NCI-H524 (cell line): ENCODE measurements at places on chromosomes 11 and 22.
A peak's percentile ranks its signal among the peaks of the same experiment; 100 is the strongest.

DNA sequence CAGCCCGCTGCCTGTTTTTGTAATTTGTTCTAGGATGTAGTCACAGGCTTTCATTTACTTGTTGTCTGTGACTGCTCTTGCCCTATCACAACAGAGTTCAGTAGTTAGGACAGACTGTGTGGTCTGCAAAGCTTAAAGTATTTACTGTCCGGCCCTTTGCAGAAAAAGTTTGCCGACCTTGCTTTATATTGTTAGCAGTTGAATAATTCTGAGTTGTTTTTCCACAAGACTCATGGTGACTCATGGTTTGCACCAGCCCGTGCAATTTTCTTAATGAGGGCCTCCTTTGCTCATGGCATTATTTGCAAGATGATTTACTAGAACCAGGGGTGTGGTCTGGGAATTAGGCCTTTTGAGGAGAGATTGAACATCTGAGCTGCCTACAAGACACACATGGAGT lies 110.6 kb downstream of the SCN3B start:
- DNase-seq: no peak

DNA sequence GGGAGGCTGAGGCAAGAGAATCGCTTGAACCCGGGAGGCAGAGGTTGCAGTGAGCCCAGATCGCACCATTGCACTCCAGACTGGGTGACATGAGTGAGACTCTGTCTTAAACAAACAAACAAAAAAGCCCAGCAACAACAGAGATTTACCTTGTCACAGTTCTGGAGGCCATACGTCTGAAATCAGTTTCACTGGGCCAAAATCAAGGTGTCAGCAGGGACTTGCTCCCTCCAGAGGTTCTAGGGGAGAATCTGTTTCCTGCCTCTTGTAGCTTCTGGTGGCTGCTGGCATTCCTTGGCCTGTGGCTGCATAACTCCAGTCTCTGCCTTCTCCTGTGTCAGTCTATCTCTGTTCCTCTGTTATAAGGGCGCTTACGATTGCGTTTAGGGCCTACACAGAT lies 1.5 kb downstream of the DDX10 start:
- DNase-seq: no peak

GRCh38 chr22:40153192-40153591 lies 24.5 kb upstream of the TNRC6B start:
- no peak for DNase-seq

GRCh38 chr11:7520981-7521487 lies 7.2 kb downstream of the PPFIBP2 start:
- no peak for DNase-seq

GRCh38 chr22:17493419-17493981 lies 69.8 kb upstream of the SLC25A18 start:
- DNase-seq: no peak

GRCh38 chr11:133928628-133929059 lies 28.1 kb downstream of the IGSF9B start:
- DNase-seq: peak; percentile 9

GRCh38 chr11:84962018-84962417 lies 665.1 kb downstream of the DLG2 start:
- no peak for DNase-seq

DNA sequence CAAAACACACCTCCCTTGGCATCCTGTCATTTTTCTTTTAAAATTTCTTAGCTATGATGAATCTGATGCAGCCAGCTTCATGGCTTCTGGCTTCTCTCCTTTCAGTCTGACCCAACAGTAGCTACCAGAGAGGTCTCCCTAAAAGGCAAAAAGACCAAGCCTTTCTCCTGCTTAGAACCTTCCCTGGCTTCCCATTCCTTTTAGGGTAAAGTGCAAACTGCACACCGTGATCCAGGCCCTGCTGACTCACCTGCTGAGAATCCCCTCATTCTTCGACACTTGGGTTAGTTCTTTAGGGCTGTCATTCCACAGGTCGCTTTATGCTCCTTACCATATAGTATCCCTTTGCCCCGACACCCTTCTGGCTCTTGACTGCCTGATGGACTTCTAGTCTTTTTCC lies 362.4 kb downstream of the MIAT start:
- DNase-seq: no peak

- no peak for DNase-seq
These were observed 7.6 kb downstream of the DLG2 start for GRCh38 chr11:85619499-85619898.

DNA sequence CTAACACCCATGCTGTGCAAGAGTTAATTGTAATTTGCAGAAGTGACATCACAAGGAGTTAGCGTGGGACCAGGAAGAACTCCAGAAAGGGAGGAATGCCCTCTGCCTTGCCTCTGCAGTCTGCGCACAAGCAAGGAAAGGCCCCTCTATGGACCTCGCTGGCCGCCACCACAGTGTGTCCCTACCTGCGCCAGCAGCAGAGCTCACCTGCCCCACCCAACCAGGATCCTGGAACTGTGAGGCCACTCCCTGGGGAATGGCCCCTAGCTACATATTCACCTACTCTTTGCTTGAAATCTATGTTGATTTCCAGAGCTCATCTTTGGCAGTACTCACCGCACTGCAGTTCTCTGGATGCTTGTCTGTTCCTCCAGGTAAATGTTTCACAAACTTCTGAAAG lies 72.0 kb upstream of the MTNR1B start:
- no peak for DNase-seq

DNA sequence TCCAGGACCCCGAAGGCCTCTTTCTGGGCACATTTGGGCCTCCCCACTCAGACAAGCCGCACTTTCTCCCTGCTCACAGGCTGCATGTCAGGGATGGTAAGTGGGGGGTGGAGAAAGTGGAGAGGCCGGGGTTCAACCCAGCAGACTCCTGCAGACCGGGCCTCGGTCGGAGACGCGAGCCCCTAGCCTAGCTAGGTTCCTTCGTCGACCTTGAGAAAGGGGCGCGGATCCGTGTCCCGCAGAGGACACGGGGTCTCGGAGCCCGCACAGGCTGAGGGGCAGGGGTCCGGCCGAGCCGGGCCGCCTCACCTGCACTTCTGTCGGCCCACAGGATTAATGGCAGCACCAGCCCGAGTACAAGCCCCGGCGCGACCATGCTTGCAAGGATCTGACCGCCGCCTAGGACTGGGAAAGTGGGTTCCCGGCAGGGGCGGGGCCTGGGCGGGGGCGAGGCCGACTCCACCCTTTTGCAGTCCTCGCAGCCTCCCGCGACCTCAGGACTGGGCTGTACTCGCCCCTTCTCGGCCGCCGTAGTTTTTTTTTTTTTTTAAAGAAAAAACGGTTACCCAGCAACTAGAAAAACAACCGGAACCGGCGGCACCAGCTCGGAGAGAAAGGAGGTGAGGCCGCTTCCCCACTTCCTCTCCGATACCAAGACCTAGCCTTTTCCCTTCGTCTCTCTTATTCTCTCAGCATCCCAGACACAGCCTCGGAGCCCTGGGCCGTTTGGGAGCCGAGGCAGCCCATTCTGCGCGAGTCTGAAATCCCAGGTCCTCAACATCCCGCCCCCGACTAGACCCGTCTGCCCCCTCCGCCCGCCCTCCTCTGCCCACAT lies at the start of the genes SIAE and SPA17:
TSS of gene SIAE (minus strand) at position 407 of the 835 bp plus-strand sequence. CDS start at position 376, 31 bp downstream.
TSS of gene SPA17 (plus strand) at position 572 of the 835 bp plus-strand sequence. CDS start 1,361 bp downstream, outside the sequence.
- DNase-seq: peak; percentile 85

DNA sequence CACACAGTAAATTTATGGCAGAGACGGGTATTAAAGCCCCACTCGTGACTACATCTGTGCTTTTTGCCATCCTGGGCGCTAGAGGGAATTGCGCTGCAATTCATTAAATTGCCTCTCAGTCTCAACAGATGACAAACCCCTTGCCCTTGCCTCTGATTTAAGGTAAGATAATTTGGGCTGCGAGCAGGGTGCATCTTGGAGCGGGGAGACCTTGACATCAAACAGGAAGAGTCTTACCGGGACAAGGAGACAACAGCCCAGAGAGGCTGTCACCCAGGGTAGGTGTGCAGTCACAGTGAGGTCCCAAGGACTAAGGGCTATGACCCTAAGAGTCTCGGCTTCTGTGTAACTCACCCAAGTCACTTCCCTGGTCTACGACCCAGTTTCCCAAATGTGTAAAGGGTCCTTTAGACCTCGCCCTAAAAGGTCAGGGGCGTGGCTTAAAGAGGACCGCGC lies 449 bp upstream of the TOM1 start:
- DNase-seq: peak; percentile 70

DNA sequence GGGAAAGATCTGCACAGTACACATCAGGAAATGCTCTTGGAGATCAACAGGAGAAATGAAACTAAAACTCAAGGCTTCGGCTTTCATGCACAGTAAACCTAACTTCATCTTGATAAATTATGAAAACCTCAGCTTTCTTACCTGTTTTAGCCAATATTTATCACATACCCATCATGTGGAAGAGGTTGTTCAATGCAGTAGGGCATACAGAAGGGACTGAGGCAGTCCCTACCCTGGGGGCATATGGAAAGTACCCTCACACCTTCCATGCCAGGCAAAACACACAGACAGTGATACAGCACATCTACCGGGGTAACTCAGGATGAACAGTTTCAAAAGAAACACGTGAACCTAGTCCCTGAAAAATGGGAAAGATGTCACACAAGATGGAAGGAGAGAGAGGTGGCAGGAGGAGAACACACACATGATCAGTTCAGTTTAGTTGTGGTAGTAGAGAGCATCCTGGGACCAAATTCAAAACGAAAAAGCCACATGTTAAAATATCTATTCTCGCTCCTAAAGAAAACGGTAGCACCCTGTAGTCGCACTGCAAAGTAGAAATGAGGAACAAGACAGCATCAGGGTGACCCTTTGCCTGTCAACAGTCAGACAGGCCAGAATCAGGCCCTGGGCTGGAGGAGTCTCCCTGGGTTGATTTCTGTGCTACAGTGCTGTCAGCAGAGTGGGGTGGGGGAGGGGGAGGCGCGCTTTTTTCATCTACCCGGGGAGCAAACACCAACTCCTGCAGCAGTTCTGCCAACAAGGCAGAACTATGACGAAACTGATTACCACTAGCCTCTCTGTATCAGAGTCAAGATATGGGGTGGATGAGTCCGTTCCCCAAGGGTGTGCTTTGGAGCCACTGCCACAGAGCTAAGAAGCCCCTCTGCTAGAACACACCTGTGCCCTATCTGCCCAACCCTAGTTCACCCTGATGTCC lies 1.3 kb downstream of the HIRA start:
- no peak for DNase-seq

DNA sequence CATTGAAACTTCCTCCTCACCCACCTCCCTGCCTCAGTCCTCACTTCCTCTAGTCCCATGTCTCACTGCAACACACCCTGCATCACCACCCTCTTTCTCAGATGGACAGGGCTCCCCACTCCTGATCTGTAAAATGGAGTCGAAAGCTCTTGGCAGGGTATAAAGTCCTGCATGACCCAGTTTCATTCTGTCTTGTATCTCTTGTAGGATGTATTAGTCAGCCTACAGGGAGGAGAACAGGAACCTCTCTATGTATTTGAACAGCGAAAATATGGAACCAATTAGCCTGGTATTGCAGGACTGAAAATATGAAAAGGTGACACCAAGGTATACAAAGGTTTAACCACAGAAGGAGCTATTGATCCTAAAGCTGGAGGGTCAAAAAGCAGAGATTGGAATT lies 156.9 kb upstream of the SNX19 start:
- DNase-seq: no peak

- no peak for DNase-seq
These were observed 13.0 kb downstream of the SMTN start for GRCh38 chr22:31094021-31094551.

DNA sequence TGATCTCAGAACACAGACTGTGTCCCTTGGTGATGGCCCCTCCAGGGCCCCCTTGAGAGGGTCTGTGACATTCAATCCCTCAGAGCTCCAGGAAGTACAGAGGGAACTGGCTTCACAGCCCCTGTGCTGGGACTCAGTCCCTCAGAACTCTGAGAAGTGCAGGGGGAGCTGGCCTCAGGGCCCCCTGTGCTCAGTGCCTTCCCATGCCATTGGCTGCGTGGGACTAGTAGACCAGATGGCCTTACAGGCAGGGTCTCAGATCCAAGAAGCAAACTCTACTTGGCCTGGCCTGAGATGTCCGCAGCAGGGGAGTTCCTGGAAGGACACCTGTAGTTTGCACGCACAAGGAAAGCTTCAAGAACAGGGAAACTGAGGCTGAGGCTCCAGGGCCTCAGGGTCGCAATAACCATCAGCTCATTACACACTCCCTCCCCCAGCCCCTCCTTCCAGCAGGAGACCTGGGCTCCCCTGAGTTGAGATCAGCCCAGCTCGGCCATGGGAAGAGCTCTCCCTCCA lies 138.4 kb downstream of the BRD1 start:
- DNase-seq: no peak

GRCh38 chr11:123393312-123393927 lies 36.6 kb upstream of the GRAMD1B start:
- DNase-seq: no peak

DNA sequence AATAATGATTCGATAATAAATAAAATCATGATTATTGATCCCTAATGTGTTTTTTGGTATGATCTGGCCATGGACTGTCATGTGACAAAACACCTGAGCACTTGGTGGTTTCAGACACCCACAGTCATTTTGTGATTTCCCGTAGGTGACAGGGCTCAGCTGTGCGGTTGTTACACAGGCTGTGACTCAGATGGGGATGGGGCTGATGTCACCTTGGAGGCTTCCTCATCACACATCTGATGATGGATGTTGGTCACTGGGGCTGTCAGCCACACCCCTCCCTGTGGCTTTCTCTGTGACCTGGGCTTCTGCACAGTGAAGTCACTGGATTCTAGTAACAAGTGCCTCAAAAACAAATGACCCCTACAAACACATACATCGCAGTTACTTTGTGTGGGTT lies 995.1 kb downstream of the BRD1 start:
- no peak for DNase-seq

DNA sequence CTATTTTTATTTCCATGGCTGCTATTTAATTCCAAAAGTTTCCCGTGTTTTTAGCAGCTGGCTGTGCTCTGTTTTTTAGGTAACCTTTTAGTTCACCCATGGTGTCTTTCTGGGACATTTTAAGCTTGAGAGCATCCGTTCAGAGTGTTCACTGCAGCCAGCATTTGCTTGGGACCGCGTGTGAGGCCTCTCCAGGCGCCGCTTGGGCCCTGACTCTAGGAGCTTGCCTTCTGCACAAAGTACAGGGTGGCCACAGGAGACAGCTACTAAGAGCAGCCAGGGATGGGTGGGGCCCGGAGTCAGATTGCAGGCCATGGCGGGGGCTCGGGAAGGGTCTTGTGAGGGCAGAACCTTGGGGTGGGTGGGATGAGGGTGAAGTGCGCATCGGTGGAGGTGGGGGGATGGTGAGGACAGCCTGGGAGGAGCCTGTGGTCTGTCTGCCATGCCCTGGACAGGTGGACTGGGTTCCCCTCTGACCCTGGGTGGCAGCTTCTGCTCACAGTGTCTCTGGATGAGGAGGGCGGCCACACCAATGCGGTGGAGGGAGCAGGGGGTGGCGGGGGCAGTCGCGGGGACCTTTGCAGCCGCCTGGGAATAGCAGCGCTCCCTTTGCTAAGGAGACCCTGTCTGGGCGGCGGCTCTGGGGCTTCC lies 288.1 kb downstream of the TBC1D22A start:
- DNase-seq: no peak
